Islet precursor cell (in vitro differentiated cells): ENCODE measurements at places on chromosomes 16 and 17.

DNA sequence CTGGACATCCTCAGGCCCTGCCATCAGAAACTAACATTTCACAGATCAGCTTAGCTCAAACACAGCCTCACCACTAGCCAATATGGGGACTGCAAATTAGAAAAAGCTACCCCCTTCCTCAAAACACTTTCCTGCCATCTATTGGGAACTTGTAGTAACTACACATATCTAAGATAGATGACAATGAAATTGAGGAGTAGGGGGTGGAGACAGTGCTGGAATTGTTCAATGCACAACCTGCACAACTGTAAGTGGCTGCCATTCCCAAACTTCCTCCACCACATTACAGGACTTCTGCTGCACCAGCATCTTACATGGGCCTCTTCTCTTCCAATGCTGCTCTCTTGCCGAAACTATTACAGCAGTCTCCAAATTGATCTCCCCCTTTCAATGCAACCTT is 21.9 kb downstream of the AIPL1 start:
- DNase-seq, result no peak

GRCh38 chr17:65470783-65471182 is 90.7 kb downstream of the AXIN2 start:
- no peak for DNase-seq

- peak; percentile 67 for DNase-seq
Measured at GRCh38 chr17:81003711-81004475, 12.3 kb downstream of the CHMP6 start.

GRCh38 chr17:58870747-58871146 is 115.1 kb downstream of the PPM1E start:
- no peak for DNase-seq

- DNase-seq, result no peak
Measured at GRCh38 chr16:55567382-55567781, 898 bp downstream of the CAPNS2 start.

GRCh38 chr16:21033704-21034103 is 116.9 kb downstream of the DNAH3 start:
- DNase-seq, result peak; percentile 31

GRCh38 chr17:72488555-72489271 is 367.9 kb downstream of the SOX9 start:
- DNase-seq, result no peak
